ENCODE measurements at places on chromosomes 4 and X.
A peak's percentile ranks its signal among the peaks of the same experiment; 100 is the strongest.

DNA sequence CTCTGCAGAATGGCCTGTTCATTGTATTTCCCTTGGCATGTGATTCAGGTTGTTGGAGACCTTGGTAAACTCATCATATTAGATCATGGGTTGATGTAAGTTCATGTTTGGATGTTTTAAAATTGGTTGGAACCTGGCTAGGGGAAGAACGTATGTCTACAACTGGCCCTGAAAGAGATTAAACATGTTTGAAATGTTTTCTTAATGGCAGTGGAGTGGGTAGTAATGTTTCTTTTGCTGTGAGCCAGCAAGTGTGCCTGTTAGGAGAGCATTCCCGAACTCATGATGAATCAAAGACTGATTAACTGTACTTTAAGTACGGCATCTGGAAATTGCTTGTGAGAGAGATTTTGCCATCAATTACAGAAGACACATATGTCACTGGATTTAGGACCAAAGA lies 44.5 kb upstream of the SLC4A4 start:
- peak; percentile 40 for DNase-seq

- peak; percentile 43 for DNase-seq
Measured at GRCh38 chrX:68183612-68184214, 249.6 kb downstream of the OPHN1 start.

DNA sequence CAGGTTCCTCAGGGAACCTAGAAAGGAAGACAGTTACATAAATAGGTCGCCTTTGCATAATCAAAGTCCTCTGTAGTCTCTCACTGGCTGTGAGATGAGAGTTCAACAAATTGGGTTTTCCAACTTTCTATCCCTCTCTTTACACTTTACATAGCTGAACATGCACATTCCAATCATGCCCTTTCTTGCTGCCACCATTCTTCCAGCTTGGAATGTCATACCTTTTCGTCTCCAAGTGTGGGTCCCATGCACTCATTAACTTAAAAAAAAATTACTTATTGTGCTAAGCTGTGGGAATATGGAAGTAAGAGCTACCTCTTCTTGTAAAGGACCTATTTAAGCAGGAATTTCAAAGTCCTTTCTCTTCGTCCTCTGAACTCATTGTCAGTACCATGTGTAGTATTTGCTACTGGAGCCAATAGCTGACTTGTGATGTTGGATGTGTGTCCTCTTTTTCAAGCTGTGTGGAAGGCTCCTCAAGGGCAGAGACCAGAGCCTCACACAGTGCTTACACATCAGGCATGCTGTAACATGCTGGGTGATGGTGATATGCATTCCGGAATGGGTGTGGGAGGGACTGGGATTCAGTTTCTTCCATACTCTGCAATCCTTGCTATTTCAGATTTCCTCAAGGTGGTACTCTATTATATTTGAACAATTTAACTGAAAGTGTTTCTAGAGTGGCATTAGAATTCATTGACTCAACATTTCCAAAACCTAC lies 7.1 kb downstream of the ENOPH1 start:
- no peak for DNase-seq

GRCh38 chr4:148901075-148901705 lies 459.0 kb upstream of the NR3C2 start:
- DNase-seq: no peak

Measured in astrocyte of the spinal cord (primary cell).